Hematopoietic multipotent progenitor cell treated with erythropoietin and hydrocortisone succinate and interleukin-3 and kit ligand, for 6 days (in vitro differentiated cells): ENCODE measurements at places on chromosomes 4 and X.

GRCh38 chr4:33592701-33593100, 2651.6 kb downstream of the ARAP2 start:
- DNase-seq, result no peak

DNA sequence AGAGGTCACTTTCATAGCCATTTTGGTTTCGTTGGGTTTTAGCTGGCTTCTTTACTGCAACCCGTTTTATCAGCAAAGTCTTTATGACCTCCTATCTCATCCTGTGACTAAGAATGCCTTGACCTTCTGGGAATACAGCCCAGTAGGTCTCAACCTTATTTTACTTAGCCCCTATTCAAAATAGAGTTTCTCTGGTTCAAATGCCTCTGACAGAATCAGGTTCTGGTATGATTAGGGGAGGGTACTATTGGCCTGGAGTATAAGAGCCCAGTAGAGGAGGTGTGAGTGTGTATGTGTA, 95.4 kb upstream of the RAB40AL start:
- no peak for DNase-seq

DNA sequence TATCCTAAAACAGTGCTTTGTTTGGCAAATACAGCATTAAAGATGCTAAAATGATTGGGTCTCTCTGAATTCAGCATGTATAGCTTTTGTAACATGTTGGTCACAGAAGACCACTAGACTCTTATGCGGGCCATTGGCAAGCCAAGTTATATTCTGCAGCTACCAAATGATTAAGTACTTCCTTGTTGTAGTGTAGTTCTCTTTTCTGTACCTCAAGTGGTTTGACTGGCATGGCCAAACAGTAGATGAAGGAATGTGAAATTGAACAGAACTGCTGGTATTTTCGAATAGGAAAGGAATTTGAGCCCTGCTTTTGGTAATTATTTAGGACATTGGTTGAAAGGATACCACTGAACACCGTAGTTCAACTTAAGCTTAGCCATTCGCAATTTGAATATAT, 193.9 kb upstream of the GPC4 start:
- DNase-seq, result no peak

GRCh38 chrX:150635952-150636351, 57.2 kb upstream of the MTMR1 start:
- no peak for DNase-seq

DNA sequence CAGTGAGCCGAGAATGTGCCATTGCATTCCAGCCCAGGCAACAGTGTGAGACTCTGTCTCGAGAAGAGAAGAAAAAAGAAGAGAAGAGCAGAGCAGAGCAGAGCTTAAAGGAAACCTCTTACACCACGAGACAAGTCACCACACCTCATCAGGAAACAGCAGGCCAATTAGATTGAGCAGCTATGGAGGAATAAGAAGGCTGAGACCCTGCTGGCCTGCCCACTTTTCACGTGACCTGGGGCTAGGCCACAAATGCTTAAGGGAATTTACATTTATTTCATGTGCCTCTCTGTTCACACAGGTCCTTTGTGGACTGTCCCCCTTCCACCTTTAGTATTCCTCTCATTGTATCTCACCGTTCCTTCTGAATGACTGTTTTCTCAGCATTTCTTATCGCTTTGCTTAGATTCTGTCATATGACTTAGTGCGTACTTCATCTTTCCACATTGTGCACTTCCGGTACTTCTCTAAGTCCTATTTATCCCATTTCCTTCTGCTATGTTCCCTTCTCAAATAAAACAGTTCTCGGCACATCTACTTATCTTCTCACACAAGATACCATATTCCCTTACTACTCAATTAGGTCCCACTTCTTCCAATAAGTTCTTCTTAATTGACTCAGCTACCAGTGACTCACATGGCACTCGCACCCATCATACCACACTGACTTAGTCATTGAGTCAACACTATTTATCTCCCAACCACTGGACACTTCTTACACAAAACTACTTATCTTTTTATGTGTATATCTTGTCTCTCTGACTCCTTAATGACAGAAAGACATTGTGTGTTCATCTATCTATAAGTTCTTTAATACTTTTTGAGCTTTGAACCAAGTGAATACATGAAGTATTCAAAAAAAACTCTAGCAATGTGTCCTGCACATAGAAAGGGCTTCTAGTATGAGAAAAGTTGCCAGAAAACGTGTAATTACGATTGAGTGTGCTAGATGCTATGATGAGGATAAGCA, 11.0 kb downstream of the CUL4B start:
- DNase-seq, result peak; percentile 42
